WTC11 (cell line): ENCODE measurements at places on chromosomes 13 and 19. TPM values are rescaled to one million over a fixed set of nuclear protein-coding genes. Genes with fewer than 3 reads are reported as not detected.

DNA sequence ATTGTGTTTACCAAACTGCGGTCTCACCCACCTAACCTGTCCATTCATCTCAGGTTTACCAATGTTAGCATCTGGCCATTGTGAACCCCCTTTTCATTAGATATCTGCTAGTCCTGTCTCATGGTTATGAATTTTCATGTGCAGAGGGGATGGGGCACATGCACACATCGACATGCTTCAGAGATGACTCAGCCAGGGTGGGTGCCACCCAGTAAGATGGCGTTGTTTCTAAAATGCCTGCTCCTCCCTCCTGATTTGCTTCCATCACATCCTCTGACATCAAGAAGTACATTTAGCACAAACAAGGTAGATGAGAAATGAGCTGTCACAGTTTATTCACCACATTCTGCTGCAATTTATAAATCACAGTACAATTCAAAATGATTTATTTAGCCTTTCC lies 51.3 kb downstream of the GPALPP1 start:
- no peak overlapping the region for H3K27ac ChIP-seq
- no peak overlapping the region for H3K4me3 ChIP-seq
- H3K36me3 ChIP-seq, result no peaks in the 10 kb centered on the region
- no peak for DNase-seq

DNA sequence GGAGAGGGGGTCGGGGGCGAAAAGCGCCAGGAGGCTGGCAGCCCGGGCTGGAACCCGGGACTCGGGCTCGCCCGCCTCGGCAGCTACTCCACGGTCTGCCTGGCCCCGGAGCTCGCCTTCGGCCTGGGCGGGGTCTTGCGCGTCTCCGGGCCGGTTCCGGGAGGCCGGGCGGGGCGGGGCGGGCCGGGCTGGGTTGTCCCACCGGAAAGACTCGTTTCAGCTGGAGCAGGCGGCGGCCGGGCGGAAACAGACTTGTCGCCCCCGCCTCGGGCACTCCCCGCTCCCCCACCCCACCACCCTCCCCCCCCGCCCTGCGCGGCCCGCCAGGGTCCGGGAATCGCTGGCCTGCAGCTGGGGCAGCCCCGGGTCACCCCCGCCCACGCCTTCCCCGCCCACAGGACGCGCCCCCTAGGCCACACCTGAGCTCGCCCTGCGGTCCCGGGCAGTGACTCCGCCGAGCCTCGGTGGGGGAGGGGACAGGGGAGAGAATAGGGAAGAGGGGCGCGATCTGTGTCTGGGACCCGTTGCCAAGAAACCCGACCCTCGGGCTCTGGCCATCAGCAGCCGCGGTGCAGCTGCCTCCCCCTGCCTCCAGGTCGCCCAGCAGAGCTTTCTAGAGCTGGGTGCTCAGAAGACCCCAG lies 109.4 kb downstream of the KCTD15 start:
- peak overlapping the region; percentile 82 for H3K4me3 ChIP-seq
- peak; percentile 84 for DNase-seq
- peaks cover 3% of the 10 kb centered on the region for H3K36me3 ChIP-seq
- peaks cover 7% of the 10 kb centered on the region for H3K27me3 ChIP-seq
- peak overlapping the region; percentile 98; the same call in 1 of the 2 replicates for H3K27ac ChIP-seq
- peaks cover 48% of the 10 kb centered on the region for H3K4me1 ChIP-seq

DNA sequence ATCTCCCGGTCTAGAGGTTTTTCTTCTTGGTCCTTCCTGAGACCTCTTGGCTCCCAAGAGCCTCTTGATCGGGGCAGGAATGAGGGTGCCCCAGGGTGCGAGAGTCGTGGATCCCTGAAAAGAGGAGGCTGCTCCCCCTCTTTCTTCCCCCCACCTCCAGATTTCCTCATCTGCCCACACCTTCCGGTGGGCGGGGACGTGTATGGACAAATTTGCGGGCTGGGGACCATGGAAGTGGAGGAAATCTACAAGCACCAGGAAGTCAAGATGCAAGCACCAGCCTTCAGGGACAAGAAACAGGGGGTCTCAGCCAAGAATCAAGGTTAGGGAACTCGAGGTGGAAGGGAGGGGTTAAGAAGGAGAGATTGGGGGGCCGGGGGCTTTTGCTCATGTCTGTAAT lies at the start of gene MCEMP1:
TSS of gene MCEMP1 (plus strand) at position 237 of the 400 bp plus-strand sequence. CDS start at position 268, 31 bp downstream.
- no peak for DNase-seq
- no peak within 1 kb of the TSS for H3K27ac ChIP-seq
- peaks cover 65% of the 10 kb centered on the region for H3K27me3 ChIP-seq
- no peaks in the 10 kb centered on the region; the same call in 1 of the 2 replicates for H3K36me3 ChIP-seq

GRCh38 chr13:33445024-33445423 lies 159.5 kb upstream of the STARD13 start:
- H3K4me1 ChIP-seq, result peaks cover 14% of the 10 kb centered on the region
- no peaks in the 10 kb centered on the region for H3K27me3 ChIP-seq
- H3K4me3 ChIP-seq, result no peak overlapping the region
- H3K36me3 ChIP-seq, result no peaks in the 10 kb centered on the region

- no peaks in the 10 kb centered on the region for H3K36me3 ChIP-seq
- no peak overlapping the region for H3K4me3 ChIP-seq
- no peak overlapping the region for H3K27ac ChIP-seq
- no peaks in the 10 kb centered on the region for H3K4me1 ChIP-seq
- no peaks in the 10 kb centered on the region for H3K27me3 ChIP-seq
- DNase-seq, result no peak
These were observed 4.1 kb downstream of the AZU1 start for GRCh38 chr19:831407-832369.

DNA sequence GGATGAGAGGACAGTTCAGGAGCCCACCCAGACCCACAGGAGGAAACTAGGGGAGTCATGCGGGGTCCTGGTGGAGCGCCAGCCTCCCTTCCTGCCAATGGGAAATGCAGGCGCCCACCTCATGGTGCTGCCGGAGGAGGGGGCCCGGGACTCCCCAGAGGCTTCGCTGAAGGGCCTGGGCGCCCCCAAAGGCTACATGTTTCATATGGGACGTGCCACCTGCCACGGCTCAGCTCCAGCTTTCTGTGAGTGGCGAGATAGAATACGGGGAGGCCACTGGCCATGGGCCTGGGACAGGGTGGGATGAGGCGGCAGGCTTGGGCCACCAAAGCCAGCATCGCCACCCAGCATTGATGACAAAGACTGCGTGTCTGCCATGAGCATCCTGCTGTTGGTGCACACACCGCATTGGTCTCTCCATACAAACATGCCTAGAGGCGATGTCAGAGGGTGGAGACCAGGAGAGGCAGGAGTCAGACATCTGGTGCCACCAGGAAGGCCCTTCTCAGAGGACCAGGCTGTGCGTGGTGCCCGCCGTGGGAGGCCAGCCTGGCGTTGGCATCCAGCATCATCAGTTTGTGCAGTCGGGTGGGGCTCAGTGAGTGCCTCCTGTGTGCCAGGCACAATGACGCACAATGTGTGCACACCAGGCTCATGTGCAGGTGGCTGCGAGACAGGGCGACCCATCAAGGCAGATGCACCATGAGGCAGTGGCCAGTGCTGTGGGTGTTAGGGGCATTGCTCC lies 1.2 kb upstream of the F10 start:
- peaks cover 9% of the 10 kb centered on the region for H3K4me1 ChIP-seq
- H3K4me3 ChIP-seq, result no peak overlapping the region
- no peak for DNase-seq
- no peaks in the 10 kb centered on the region; the same call in 1 of the 2 replicates for H3K27me3 ChIP-seq
- no peak overlapping the region for H3K27ac ChIP-seq

- H3K27ac ChIP-seq, result no peak overlapping the region
- H3K36me3 ChIP-seq, result no peaks in the 10 kb centered on the region
- peaks cover 23% of the 10 kb centered on the region for H3K4me1 ChIP-seq
- no peak for DNase-seq
These were observed 34.7 kb upstream of the SEMA6B start for GRCh38 chr19:4594201-4594600.

GRCh38 chr13:43411741-43412140 lies 375.0 kb downstream of the ENOX1 start:
- peaks cover 10% of the 10 kb centered on the region for H3K4me1 ChIP-seq
- H3K36me3 ChIP-seq, result no peaks in the 10 kb centered on the region
- DNase-seq, result no peak
- no peak overlapping the region for H3K27ac ChIP-seq
- no peak overlapping the region for H3K4me3 ChIP-seq

GRCh38 chr19:13951799-13952153 lies 533 bp upstream of the DCAF15 start:
- H3K4me3 ChIP-seq, result peak overlapping the region; percentile 87
- H3K36me3 ChIP-seq, result peaks cover 16% of the 10 kb centered on the region
- peaks cover 8% of the 10 kb centered on the region for H3K4me1 ChIP-seq
- DNase-seq, result no peak
- no peak overlapping the region for H3K27ac ChIP-seq

- no peak for DNase-seq
- no peaks in the 10 kb centered on the region for H3K4me1 ChIP-seq
- no peak overlapping the region for H3K27ac ChIP-seq
- peaks cover 29% of the 10 kb centered on the region for H3K36me3 ChIP-seq
These were observed 35.9 kb upstream of the MPHOSPH8 start for GRCh38 chr13:19597523-19597922.

GRCh38 chr13:50422181-50423148 lies 407.2 kb downstream of the KCNRG start:
- DNase-seq, result no peak
- H3K4me1 ChIP-seq, result peaks cover 36% of the 10 kb centered on the region
- H3K27me3 ChIP-seq, result no peaks in the 10 kb centered on the region
- H3K27ac ChIP-seq, result no peak overlapping the region

The RDH8 gene
- total RNA-seq, result 0.27 TPM in 1 of 3 replicates, not detected in the others

The CLEC17A gene
- total RNA-seq, result 0.14 TPM in 1 of 3 replicates, not detected in the others

The HCST gene
- total RNA-seq, result 1.8 to 1.9 TPM (median 1.8 TPM) in 3 replicates

The FXYD3 gene
- total RNA-seq, result 1.0 to 1.8 TPM (median 1.2 TPM) in 3 replicates

The RHPN2 gene
- 21.1 to 26.5 TPM (median 25.8 TPM) in 3 replicates for total RNA-seq

The VSTM1 gene
- not detected in 3 replicates for total RNA-seq

The MUC16 gene
- total RNA-seq, result 0.04 to 0.09 TPM (median 0.07 TPM) in 3 replicates
